ENCODE measurements at places on chromosomes 1 and 21.

- DNase-seq = no peak
Observed at GRCh38 chr1:2861988-2862813, 60.7 kb upstream of the TTC34 start.

DNA sequence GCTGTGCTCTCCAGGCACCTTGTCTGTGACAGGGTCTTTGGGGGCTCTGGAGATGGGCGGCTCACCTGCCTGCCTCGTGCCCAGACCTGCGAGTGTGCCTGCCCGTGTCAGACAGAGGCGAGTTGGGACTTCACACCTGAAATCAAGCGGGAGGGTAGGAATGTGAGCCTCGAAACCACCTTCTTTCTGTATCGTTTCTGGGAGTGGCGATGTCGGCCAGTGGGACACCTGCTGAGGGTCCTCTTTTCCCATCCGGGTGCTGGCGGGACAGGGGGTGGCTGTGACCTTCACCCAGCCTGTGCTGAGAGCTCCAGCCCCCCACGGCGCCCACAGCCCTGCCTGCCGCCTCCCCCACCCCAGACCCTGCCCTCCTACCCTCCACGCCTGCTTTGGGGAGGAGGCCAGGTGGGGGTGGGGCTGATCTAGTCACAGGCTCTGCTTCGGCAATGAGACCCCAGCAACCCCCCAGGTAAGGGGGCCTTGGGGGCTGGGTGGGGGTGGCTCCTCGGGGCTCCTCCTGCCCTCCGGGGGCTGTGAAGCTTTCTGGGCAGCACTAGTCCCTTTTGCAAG lies 15.6 kb upstream of the FAAP20 start:
- no peak for DNase-seq

DNA sequence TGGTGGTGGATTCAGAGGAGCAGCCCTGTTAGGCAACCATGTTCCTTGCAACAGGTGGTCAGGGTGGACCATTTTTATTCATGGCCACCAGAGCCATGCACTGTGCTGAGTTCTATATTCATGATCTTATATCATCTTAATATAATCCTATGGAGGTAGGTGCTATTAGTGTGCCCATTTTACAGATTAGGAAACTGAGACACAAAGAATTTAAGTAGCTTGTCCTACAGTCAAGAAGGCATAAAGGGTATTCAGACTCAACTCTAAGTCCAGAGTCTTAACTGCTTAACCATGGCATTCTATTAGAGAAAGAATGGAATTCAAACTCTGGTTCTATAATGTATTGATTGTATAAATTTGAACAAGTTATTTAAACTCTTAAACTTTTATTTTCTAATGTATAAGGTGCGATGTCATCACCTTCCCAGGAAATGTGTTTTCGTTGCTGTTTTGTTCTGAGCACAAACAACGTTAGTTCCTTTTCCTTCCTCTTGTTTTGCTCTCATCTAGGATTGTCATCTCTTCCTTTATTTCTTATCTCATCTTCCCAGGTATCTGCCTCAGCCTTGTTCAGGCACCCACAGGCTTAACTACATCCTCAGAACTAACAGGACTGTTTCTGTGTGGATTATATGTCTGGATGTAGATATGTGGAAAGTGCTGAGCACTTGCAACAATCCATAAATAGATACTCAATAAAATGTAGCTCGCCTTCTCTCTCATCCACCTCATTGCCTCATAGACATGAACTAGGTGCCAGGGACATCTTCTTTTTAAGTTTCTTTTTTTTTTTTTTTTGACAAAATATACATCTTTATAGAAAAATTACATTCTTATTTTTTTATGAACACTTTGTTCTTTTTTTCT lies 207.1 kb downstream of the NFIA start:
- no peak for DNase-seq

DNA sequence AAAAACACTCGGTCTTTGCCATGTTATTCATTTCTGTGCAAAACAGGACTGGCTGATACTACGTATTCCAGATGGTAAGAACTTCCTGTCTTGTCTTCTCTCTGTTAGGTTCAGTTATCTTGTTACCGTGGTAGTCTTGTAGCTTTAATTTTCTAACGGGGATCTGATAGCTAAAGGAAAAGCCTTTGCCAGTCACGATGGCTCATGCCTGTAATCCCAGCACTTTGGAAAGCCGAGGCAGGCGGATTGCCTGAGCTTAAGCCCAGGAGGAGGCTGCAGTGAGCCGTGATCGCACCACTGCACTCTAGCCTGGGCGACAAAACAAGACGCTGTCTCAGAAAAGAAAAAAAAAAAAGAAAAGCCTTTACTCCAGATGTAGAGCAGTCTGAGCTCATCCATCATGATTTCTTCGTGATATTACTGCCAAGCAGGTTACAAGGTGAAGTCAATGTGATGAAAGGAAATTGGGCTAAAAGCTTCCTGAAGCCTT lies 11.1 kb upstream of the MSTO1 start:
- DNase-seq = no peak

DNA sequence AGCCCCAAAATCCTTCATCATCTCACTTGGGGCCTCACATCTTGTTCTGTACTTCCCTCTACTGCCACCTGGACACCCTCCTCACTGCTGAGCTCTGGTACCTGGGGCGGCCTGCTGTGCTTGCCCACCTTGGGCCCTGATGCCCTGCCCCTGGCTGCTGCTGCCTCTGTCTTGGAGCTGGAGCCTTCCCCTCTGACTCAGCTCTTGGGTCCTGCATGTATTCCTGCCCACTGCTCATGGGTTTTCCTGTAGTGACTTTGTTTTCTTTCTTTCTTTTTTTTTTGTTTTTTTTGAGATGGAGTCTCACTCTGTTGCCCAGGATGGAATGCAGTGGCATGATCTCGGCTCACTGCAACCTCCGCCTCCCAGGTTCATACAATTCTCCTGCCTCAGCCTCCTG lies 37.5 kb downstream of the TRAPPC10 start:
- DNase-seq = no peak

- DNase-seq = no peak
Observed at GRCh38 chr1:56506951-56507491, 72.3 kb downstream of the PLPP3 start.

- no peak for DNase-seq
Observed at GRCh38 chr1:204472660-204473059, 21.9 kb downstream of the PIK3C2B start.

DNA sequence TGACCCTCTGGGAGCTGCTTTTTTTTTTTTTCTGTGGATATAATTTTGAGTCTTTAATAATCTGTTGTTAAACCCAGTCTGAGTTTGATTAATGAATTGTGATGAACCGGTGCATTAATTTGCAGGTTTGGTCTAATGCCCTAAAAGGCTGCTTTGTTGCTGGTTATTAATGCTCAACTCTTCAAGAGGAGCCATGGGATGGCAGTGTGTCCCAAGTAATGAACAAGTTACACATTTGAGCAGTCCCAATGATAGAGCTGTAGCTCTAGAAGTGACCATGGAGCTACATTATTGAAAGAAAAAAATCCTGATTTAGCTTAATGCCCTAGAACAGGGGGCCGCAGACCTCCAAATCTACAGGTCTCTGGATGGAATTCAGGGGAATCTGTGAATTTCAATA lies 53.1 kb downstream of the RWDD3 start:
- peak; percentile 45 for DNase-seq

DNA sequence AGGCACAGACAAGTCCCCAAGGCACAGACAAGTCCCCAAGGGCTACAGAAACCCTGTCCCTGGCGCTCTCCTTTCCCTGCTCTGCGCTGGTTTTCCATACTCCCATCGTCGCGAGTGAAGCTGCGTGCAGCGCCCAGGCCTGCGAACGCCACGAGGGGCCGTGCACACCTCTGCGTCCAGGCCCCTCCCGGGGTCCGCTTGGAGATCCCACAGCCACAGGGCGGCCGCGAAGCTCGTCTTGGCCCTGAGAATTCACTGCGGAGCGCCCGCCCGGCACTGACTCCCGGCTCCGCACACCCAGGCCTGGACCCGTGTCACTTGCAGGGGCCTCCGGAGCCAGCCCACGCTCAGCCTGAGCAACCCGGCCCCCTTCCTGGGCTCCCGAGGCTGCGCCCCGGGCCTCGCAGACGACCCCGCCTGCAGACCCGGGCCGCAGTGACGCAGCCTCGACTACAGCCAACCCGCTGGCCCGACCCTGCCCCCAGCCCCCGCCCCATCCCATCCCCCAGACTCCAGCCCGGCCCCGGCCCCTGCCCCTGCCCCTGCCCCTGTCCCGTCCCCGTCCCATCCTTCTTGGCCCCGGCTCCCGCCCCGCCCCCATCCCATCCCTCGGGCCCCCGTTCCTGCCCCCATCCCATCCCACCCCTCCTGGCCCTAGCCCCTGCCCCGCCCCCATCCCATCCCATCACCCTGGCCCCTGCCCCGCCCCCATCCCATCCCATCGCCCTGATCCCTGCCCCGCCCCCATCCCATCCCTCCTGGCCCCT lies 841 bp downstream of the POFUT2 start:
- DNase-seq = peak; percentile 87

- peak; percentile 97 for DNase-seq
Observed at GRCh38 chr1:160070243-160071163, 543 bp upstream of the KCNJ10 start.

DNA sequence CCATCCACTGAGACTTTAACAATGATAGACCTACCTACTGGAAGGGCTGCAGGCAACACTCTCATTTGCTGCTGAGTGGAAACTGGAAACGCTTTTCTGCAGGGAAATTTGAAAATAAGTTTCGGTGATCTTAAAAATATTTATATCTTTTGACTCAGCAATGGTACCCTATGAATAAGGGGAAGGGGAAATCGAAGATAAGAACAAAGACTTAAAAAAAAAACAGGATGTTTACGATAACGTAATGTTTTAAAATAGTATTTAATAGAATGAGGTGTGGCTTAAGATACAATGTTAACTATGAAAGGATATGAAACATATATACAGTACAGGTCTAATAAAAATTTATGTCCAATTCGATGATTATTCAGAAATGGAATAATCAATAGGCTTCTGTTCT lies 34.8 kb upstream of the CSF1 start:
- no peak for DNase-seq

DNA sequence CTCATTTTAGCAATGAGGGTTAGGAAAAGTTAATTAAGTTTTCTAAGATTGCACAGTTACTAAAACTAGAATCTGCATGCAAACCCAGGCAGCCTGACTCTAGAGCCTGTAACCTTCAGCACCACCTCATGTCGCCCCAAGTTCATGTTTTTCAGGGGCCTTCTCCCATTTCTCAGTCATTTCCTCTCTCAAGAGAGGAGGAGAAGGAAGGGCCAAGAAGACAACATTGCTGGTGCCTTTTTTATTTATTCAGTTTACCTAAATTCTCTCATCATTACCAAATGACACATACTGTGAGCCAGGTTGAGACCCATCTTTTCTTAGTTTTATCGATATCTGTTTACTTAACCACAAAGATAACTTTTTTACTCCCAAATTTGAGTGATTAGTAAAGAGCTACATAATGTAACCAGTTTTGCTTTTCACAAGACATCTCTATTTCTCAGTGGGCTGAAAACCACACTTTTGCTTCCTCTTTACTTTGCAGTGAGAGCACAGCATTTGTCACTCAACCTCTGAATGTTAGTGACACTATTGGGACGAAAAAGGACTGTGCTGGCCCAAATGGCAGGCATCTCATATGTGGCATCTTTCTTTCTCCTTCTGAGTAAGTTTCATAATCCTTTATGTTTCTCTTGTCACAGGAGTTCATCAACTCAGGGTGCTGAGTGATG lies at the start of gene CD101:
Gene CD101, plus strand, starts transcription at position 507 of the 674 bp plus-strand sequence. Its CDS starts 58 bp downstream, at position 565.
- DNase-seq = no peak

- no peak for DNase-seq
Observed at GRCh38 chr1:43199093-43199726, 27.1 kb downstream of the CFAP57 start.

DNA sequence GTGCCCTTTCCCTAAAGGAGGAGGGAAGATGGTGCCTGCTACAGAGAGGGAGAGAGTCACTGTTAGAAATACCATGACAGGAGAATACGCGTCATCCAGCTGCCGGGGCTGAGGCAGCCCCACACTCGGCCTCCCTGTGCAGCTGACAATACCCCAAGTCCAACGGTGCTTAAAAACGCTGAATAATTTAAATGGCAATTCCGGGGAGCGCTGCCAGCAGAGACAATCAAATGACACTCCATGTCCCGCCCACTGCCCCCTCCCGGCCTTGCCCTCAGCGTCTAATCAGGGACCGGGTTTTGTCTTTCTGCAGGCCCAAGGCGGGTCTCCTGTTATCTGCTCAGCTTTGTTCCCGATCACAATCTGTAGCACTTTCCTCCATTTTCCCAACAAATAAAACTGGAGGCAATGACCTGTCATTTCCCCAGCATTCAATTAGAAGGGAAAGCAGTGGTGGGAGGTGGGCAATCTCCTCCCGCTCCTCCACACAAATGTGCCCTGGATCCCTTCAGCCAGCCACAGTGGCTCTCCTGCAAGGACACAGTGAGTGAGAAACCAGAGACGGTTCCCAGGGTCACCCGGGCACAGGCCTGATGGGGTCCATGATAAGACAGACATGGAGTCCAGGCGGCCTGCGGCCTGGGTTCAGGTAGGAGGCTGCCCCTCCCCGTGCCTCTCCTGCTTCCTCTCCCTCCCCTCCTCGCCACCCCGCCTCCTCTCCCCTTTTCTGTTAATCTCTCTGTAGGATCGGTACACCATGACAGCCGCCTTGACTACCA lies 42.7 kb upstream of the AJAP1 start:
- peak; percentile 85 for DNase-seq

- no peak for DNase-seq
Observed at GRCh38 chr1:168261390-168261789, 19.3 kb upstream of the TBX19 start.

DNA sequence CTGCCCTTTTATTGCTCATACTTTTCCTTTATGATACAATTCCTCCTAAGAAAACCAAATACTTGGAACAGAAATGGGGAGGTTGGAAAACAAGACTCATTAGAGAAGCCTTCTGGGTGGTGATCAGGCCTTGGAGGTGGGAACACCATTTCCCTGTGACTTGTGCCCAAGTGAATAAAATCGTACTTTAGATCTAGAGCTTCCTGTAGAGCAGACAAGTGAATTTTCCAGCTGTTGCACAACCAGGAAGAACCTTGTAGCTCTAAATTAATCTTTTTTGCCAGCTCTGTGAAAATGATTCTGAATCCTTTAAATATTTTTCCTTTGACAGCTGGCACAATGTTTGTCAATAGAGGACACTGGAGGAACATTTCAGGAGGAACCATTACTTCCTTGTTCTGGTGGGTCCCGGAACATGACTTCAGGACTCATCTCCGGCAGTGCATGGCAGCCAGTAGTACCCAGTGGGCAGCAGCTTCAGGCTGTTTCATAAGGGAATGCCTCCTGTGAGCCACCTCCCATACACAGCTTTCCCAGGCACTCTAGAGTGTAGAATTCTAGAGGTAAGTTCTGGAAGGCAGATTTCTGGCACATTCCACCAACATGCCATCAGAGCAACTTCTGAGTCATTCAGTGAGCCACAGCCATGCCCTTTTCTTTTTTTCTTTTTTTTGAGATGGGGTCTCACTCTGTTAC lies 5.5 kb upstream of the SNAPIN start:
- DNase-seq = no peak

DNA sequence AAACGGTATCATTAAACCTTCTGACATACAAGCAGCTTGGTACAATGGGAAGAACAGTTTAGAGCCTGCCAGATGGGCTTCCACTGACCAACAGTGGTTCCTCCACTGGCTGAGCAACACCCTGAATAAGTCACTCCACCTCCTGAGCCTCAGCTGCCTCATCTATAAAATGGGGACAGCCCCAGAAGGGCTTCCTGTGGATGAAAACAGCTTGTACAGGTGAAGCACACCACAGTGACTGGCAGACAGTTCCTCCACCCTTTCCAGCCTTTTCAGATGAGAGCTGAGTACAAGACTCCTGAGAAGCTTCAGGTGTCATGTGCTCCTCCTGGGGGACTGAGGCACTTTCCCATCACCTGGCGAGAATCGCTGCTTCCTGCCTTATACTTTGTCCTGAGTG lies 2.1 kb downstream of the CAPZB start:
- no peak for DNase-seq

- no peak for DNase-seq
Observed at GRCh38 chr1:231332761-231333160, 4.9 kb downstream of the EXOC8 start.

- DNase-seq = no peak
Observed at GRCh38 chr1:216168546-216168945, 254.7 kb downstream of the USH2A start.

Measured in SK-N-SH (cell line).